Epithelial cell of prostate (primary cell): ENCODE measurements at places on chromosomes 12 and 14.

DNA sequence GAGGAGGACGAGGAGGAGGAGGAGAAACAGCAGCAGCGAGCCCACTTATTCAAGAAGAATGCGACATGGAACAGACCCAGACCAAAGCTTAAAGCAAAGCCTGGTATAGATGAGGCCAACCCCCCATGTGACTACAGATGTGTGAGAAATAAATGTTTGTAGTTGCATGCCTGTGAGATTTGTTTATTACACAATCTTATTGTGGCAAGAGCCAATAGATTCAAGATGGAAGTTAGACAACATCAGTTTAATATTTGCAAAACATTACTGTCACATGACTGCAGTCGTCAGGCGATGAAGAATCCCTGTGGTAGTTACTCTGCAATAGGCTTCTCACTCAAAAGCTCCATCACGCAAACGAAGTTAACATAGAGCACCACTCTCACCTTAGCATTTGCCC lies 17.2 kb upstream of the SLC35F4 start:
- no peak for DNase-seq

GRCh38 chr14:20327005-20327869 lies 5.8 kb downstream of the CCNB1IP1 start:
- no peak for DNase-seq

- DNase-seq: no peak
These were observed 27.5 kb upstream of the OR6J1 start for GRCh38 chr14:22671622-22672021.

DNA sequence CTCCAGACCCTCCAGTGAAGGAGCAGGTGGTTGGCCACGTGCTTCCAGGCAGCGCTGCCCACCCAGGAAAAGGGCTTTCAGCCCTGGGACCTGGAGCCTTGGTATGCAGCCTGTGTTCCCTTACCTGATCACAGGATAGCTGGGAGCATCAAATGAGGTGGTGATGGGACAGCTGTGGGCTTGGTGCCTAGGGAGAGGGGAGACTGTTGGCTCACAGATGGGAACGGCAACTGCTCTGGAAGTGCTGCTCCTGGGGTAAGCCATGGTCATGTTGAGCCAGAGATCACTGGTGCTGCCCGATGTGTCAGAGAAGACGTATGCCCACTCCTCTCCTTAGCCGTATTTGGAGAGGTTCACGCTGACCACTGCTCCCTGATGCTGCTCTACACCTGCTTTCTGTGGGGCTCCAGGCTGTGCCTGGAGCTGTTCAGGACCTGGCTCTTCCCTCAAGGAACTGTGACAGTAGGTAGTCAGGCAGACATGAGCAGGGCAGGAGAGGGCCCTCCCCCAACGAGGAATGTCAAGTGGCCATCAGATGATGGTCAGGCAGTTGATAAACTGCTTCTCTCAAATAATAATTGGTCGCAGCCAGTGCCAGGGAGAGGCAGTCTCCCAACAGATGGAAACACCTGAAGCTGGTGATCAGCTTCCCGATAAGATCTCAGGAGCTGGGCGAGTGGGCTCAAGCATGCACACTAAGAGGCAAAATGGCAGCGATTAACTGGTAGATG lies 2.8 kb upstream of the CYP46A1 start:
- DNase-seq: no peak

DNA sequence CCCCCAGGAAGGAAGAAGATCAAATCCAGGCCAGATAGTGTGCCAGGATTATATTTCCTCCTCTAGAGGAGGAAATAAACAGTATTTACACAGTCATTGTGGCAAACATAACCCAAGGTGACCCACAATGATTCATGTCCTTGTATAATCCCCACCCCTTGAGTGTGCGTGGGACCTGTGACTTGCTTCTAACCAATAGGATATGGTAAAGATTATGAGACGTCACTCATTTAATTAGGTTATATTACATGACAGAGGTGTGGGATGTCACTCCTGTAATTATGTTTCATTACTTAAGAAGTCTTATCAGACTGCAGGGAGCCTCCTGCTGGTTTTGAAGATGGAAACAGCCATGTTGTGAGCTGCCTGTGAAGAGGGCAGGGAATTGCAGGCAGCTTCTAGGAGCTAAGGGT lies 12.2 kb upstream of the CATSPERB start:
- DNase-seq: peak; percentile 78

DNA sequence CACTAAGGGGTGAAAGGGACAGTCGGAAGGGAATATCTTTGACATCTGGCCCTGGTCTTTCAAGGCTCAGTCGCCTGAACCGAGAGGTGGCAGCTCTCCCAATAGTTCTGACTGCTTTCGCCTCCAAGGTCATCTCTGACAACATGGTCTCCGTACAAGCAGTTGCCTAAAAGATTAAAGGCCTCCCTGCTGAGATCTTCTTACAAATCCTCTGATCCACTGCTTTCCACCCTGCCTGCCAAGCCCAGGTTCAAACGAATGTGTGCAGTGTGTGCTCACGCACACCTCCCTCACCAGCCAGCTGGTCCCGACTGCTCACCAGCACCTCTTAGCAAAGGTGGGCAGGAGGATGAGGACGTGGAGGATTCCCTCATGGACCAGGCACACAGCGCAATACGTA lies 10.4 kb downstream of the B4GALNT3 start:
- DNase-seq: no peak

DNA sequence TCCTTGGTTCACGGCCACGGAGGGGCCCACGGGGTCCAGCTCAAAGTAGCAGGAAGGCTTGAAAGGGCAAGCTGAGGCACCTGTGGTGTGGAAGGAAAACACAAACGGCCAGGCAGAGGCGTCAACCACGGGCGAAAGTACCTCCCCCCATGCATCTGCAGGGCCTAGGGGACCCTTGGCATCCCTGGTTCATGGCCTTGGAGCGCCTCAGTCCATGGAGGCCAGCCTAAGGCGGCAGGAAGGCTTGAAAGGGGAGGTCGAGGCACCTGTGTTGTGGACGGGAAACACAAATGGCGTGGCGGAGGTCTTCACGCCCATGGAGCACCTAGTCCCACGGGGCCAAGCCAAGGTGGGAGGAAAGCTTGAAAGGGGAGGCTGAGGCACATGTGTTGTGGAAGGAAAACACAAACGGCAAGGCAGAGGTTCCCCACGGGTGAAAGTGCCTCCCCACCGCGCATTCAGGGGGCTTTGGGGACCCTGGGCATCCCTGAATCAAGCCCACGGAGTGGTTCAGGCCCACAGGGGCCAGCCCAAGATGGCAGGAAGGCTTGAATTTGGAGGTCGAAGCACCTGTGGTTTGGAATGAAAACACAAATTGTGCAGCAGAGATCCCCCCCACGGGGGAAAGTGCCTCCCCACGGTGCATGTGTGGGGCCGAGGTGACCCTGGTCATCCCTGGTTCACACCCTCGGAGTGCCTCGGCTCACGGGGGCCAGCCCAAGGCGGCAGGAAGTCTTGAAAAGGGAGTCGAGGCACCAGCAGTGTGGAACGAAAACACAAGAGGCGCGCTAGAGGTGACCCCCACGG lies 380.8 kb downstream of the ALG10 start:
- DNase-seq: no peak
